ENCODE measurements at places on chromosomes 6 and 20. TPM values are rescaled to one million over a fixed set of nuclear protein-coding genes. Genes with fewer than 3 reads are reported as not detected.

The LBP gene
- total RNA-seq, result 2.3 TPM

The SLC12A5 gene
- not detected for total RNA-seq

The EYA2 gene
- 2.6 TPM for total RNA-seq

- DNase-seq, result no peak
Measured at GRCh38 chr6:147922799-147923198, 414.3 kb downstream of the SAMD5 start.

DNA sequence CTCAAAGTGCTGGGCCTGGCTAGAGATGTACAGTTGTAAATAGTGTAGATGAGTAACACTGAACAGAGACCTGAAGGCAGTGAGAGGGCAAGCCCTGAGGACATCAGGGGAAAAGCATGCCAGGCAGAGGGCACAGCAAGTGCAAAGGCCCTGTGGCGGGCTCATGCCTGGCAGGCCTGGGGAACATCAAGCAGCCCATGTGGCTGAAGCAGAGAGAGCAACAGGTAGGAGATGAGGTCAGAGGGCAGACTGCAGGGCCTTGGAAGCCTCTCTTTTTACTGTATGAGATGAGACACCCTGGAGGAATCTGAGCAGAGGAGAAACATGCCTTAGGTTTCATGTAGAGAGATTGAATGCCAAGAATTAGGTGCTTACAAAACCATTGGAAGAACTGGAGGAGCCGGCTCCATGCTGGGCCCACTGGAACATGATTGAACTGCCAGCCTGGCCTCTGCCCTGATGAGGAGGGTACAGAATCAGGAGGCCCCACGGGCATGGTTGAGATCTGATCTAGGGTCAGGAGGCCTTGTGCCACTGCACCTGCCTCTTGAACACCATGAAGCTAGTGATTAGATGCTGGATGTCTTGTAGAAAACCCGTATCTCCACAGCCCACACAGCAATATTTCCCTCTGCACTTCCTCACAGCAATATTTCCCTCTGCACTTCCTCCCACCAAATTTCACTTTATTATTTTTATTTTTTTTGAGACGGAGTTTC is 5.9 kb upstream of the HMGA1 start:
- DNase-seq, result no peak

The MUC21 gene
- total RNA-seq, result not detected

GRCh38 chr20:6863798-6864201 is 96.3 kb downstream of the BMP2 start:
- no peak for DNase-seq

DNA sequence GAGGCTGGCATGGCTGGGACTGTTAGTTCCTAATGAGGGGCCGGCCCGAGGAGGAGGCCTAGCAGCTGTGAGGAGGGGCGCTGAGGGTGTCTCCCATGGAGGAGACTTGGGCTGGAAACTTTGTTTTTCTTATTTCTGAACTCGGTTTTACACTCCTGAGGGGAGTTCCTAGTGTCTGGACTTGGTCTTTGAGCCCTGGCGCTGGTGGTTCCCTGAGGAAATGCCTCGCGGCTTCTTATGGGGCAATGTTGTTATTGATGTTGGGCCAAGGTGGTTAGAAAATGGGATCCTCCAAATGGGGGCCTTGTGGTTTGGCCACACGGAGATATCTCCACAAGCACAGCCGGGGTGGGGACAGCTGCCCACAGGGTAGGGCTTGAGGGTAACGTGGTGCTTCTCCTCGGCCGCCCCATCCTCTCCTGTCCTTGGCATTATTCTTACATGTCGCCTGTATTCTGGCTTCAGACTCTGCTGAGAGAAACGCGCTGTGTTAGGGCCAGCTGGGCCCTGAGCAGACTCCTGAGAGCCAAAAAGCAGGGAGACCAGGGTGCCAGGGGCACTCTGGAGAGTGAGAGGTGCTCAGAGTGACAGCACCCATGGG is 136.9 kb downstream of the FOXO3 start:
- DNase-seq, result no peak

DNA sequence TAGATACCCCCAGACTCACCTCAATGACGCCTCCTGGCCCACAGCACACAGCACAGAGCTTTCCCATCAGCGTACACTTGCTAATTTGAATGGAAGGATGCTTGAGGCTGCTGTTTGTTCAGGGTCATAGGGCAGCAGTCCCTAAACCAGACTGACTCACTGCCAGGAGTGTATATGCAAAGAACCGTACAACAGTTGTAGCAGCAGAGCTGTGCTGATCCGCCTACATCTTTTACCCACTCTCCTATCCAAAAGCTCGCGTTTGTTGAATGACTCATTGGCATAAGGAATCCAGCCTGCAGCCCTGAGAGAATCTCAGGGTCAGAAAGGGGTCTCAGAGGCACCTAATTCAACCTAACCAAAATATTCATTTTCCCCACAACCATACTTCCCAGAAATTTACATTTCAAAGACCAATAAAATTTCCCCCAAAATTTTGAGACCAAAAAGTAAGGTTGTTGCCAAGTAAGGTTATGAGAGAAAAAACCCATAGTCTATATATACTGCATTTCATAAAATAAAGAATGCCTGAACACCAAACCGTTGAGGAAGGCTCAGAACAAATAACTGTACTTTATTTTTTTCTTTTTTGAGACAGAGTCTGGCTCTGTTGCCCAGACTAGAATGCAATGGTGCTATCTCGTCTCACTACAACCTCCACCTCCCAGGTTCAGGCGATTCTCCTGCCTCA is 35.3 kb upstream of the CCND3 start:
- DNase-seq, result no peak

GRCh38 chr6:148530394-148530953 is 187.8 kb downstream of the SASH1 start:
- no peak for DNase-seq

GRCh38 chr20:6919792-6920468 is 152.4 kb downstream of the BMP2 start:
- no peak for DNase-seq

The SRMS gene
- total RNA-seq, result not detected

- DNase-seq, result no peak
Measured at GRCh38 chr6:39884696-39885095, 49.6 kb downstream of the MOCS1 start.

DNA sequence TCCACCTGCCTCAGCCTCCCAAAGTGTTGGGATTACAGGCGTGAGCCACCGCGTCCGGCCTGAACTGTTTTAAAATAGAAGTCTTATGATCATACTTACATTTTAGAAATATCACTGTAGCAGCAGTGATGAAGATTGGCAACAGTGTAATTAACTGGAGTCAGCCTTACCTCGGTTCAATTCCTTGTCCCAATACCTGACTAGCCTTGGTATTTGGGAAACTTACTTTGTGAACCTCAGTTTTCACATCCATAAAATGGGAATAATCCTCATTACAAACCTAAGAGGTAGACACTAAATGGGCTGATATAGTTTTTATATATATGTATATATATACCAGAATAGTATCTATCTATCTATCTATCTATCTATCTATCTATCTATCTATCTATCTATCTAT is 19.3 kb downstream of the PHF20 start:
- DNase-seq, result no peak

- DNase-seq, result no peak
Measured at GRCh38 chr6:53811082-53811481, 16.3 kb downstream of the LRRC1 start.

- no peak for DNase-seq
Measured at GRCh38 chr6:84773431-84774156, 9.2 kb upstream of the TBX18 start.

DNA sequence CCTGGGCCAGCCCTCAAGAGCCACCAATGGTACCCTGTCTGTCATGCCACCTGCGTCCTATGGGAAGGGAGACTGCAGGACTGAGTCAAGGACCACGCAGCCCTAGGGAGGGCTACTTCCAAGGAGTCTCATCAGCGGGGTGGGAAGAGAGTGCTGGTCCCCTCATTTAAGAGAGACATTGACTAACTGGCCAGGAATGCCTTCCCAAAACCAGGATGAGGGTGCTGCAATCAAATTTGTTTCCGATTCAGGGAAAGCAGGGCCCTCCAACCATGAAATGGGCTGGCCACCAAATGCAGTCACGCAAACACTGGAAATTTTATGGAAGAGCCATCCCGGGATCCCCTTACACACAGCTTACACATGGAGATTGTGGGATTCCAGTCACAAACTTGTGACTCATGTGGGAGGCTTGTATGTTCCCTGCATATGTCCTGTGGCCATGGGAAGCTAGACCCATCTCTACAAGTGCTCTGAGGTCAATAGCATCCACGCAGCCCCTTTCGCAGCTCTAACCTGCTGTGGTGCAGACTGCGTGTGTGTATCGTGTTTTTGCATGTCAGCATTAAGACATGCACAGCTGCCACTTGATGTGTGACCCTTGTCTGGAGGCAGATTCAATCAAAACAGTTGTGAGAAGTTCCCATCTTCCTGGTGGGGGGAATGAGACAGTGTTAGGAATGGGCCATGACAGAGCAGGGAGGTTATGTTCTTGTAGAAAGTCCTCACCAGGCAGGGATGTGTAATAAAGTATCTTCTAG is 53.0 kb upstream of the CST7 start:
- DNase-seq, result peak; percentile 26

The PBOV1 gene
- not detected for total RNA-seq

- no peak for DNase-seq
Measured at GRCh38 chr20:33181482-33182093, 13.6 kb downstream of the BPIFA2 start.

DNA sequence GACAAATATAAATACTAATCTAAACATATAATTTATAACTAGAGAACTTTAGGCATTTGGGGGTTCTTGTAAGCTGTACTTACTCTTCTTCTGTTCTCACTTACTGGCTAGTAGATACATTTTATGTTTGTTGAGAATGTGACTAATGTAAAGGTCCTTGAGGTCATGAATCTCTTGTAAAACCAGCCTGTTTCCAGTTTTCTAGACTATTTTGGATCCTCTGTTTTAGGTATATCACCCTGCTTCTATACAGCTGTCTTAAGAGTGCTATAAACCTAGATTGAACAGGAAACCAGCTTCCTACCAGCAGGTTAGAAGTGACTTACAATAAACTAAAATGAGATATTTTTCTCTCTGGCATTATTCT is 134.2 kb downstream of the PLCB4 start:
- no peak for DNase-seq

DNA sequence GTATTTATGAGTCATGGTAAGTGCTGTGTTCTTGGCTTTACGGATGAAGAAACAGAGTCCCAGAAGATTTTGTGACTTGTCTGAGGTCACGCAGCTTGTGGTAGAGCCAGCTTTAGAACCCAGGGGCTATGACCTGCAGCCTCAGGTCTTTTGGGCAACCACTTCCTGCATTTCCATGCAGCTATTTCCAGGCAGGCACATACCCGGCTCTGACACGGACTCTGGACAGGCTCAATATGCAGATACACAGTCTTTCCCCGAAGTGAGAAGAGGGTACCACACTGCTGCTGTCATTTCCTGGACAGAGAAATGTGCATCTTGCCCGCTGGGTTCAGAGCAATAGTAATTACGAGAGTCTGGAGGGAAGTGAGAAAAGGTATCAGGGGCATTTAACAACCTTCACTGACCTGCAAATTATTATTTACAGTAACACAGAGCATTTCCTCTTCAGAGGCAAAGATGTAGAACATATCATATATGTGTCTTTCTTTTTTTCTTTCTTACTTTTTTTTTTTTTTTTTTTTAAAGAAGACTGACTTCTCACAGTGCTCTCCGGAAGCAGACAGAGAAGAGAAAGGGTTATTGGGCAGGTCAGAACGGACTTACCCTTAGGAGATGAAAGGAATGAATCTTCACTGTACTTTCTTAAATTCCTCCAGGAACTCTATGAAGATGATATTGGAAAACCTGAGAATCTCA is 185.1 kb downstream of the CLIC5 start:
- DNase-seq, result no peak

DNA sequence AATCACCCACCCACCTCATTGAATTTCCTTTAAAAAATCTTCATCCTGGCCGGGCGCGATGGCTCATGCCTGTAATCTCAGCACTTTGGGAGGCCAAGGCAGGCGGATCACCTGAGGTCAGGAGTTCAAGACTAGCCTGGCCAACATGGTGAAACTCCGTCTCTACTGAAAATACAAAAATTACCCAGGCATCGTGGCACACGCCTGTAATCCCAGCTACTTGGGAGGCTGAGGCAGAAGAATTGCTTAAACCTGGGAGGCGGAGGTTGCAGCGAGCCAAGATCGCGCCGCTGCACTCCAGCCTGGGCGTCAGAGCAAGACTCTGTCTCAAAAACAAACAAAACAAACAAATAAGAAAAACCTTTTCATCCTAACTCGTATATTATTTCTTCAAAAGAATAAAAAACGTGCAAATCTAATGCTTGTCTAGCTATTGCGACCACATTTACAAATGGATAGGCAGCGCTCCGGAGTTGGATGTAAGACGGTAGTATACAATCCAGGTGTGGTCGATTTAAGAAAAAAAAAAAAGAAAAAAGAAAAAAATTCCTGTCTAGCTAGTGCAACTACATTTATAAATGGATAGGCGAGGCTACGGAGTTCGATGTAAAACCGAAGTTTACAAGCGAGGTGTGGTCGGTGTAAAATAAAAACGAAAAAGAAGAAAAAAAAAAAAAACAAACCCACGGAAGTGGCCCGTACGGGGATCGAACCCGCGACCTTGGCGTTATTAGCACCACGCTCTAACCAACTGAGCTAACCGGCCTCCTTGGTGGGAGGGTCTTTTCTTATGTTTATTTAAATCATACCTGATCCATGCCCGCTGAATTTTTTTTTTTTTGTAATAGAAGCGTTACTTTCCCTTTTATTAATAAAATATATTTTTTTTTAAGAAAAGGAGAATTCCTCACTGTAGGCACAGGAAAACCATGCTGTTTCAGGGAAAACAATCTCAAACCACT is 70.7 kb upstream of the PRSS16 start:
- no peak for DNase-seq

GRCh38 chr6:87074101-87074621 is 20.7 kb downstream of the CGA start:
- DNase-seq, result no peak

The GNMT gene
- 4.1 TPM for total RNA-seq

DNA sequence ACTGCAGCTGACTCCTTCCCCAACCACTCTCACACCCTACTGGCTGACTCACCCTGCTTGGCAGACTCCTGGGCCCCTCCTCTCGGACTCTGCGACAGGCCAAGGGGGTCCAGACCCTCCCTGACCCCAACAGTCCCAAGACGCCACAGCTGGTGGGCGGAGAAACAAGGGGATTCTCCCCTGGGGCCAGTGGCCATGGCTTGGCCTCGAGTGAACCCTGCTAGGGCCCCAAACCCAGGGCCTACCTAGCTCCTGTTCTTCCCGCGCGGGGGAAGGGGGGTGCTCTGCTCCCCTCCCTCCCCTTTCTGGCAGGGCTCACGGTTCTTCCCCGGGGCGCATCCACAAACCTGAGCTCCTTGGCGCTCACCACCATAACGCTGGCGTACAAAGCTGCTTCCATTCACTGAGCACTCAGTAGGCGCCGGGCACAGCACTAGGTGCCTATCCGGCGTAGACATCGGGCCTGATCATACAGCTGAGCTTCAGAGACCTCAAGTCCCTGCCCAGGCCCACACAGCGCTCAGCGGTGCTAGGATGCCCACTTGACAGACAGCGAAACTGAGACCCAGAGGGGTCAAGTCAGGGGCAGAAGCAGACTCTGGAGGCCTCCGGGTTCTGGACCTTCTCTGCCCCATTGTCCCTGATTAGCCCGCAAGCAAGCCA is 597 bp downstream of the ADA start:
- DNase-seq, result no peak

The RAB44 gene
- not detected for total RNA-seq

The TMEM170B gene
- 3.6 TPM for total RNA-seq

GRCh38 chr20:37526238-37526838 is 1.3 kb downstream of the BLCAP start:
- DNase-seq, result no peak

GRCh38 chr20:40657526-40657925 is 31.5 kb downstream of the MAFB start:
- no peak for DNase-seq

GRCh38 chr20:36149012-36149411 is 5.5 kb upstream of the EPB41L1 start:
- DNase-seq, result no peak
